CD4-positive, alpha-beta T cell treated with Interleukin-4 for 4 hours (primary cell): ENCODE measurements at places on chromosomes 1 and 21.

DNA sequence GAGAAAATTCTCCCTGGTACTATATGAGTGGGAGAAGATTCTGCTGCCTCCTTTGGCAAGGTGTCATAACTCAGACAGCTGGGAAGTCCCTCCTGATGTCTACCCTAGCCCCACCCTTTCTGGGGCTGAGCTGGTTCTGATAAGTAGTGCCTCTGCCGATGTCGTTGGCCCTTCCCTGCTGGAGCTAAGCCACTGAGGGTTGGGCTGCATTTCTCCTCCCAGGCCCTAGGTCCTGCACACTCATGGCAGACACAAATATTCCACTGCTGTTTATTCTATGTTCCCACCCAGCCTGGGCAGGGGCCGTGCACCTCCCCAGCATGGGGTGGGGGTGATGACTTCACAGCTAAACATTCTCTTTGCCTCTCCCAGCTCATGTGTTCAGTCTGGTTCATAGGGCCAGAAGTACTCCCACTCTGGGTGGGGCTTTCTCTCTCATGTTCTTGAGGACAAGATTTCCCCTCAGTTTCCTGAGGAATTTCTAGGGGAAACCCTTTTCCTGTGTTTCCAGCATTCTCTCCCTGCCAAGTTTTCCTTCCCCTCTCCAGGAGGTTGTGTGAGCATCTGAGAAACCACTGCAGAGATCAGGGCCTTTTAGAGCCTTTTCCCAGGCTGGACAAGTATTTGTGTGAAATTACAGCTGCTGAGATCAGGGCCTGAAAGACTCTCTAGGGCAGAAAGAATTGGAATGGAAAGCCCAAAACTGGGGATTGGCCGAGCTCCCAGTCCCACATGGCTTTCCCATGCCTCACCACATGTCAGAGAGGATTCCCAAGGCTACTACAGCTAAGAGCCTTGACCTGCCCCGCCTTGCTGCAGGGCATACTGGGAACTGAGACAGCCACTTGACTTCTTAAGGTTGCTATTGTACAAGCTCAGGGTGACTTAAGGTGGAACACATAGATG lies 66.2 kb downstream of the ATP2B4 start:
- DNase-seq: peak; percentile 14

DNA sequence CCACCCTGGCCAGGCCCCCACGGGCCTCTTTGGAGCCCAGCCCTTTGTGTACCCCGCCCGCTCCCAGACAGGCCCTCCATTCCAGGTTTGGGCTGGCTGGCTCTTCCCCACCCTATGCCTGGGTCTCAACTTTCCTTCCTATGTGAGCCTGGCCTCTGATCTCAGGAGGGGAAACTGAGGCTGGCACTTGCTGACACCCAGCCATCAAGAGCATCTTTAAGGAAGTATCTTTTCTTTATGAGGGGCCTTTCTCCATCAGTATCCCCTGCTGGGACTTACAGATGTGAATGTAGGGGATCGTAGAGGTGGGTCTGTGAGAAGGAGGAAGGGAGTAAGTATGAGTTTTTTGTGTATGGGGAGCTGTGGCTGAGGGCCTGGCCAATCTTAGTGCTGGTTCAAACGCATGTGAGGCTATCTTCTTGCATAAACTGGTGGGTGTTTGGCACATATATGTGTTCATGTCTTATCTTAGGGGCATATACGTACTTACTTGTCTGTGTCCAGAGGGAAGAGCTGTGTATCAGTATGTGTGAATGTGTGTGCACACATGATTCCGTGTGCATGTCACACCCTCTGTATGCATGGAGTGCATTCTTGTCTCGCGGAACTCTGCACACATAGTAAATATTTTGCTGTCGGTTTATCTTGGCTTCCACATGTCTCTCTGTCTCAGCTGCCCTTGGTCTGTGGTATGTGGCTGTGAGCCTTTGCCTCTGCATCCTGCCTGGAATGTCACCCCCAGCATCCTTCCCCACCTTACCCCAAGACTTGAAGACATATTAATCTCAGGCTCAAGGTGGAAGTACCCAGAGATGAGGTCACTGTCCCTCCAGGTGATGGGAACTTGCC lies 5.4 kb downstream of the NECTIN4 start:
- no peak for DNase-seq

DNA sequence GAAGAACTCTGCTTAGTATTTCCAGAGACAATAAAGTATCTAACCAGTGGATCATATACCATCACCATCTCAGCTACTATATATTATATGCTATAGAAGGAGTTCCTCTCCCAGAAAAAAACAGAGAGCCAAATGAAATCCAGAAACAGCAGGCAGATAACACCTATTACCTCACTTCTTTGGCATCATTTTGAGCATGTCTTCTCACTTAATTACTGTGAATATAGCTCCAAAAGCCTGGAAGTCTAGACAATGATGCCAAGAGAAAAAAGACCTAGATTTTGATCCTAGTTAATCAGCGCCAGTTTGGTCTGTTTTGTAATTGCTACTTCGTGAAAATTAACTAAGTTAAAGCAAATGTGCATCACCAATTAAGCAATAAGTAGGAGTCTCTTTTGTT lies 131.3 kb downstream of the EIF4G3 start:
- DNase-seq: no peak

DNA sequence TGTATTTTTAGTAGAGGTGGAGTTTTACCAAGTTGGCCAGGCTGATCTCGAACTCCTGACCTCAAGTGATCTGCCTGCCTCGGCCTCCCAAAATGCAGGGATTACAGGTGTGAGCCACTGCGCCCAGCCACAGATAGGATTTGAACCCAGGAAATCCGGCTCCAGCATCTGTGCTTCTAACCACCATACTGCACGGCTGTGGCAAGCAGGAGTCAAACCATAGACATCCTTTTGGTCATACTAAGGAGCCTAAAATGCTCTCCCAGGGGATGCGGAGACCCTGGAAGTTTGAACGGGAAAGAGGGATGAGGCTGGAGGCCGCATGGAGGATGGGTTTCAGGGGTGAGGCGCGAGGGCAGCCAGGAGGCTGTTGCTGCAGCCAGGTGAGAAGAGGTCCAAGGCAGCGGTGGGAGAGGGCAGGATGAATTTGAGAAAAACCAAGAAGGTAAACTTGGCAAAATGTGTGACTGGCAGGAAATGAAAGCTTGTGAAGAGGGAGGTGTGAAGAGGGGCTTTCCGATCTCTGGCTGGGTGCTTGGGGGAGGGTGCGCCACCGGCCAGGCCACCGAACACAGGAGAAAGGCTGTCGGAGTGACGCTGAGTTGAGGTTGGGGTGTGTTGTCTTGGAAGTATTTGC lies 24.0 kb upstream of the CDK18 start:
- DNase-seq: peak; percentile 74

DNA sequence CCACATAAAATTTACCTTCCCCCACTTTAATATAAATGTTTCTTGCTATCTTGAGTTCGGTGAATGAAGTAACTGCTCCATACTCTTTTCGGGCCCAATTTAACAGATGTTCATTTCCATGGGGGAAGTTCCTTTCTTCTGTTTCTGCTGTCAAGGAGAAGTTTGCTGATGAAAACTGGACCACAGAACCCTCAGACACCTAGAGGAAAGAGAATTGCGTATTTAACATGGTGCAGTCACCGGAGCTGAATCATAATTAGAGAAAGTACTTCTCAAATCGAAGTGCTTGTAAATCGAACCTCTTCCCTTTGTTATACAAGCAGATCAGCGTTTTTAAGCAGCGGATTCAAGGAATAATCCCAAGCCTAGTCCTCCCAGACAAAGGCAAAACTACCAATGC lies 151.2 kb downstream of the TGFBR3 start:
- DNase-seq: no peak

- no peak for DNase-seq
Measured at GRCh38 chr1:168614235-168614634, 37.8 kb downstream of the XCL1 start.

DNA sequence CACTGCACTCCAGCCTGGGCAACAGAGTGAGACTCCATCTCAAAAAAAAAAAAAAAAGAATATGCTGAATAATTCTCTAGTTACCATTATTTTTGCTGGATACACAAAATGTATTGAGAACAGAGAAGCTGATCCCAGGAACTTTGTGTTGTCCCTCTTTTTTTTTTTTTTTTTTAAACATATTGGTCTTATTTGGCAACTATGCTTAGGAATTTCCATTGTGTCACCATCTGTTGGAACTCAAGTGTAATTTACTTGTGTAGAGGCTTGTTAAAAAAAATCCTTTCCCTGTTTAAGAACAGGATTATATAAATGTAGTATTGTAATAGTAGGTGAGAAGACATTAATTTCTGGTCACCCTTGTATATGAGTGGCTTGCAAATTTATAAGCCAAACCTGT lies 28.6 kb downstream of the CAMSAP2 start:
- DNase-seq: no peak

- DNase-seq: no peak
Measured at GRCh38 chr1:19605967-19606366, 38.1 kb upstream of the NBL1 start.

- no peak for DNase-seq
Measured at GRCh38 chr1:203564024-203564423, 62.6 kb upstream of the ATP2B4 start.

- DNase-seq: no peak
Measured at GRCh38 chr1:28104866-28105467, 16.6 kb upstream of the EYA3 start.

GRCh38 chr1:51044834-51045233 lies 57.2 kb upstream of the C1orf185 start:
- peak; percentile 17 for DNase-seq

DNA sequence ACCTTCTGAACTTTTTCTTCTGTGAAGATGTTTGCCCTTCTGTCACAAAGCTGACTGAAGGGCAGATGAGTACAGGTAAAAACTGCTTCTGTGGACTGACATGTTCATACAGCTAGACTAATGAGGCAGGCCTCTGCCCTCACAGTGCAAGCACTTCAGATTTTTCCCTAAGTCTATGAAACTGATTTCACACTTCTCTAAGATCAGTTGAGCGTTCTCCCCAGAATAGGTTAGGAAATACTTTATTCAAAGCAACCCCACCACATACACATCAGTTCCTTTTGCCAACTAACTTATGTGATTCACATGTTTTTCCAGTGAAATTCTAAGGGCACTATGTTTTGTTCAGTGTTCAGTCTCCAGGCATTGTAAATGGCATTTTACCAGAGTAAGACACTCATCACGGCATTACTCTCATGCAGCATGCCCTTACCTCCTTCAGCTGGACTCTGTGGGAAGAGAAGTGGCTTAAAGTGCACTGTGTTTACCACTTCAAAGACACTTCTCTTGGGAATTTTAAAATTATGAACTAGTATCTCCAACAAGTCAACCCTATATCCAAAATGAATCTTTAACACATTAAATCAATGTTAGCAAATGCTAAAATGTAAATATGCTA lies 5.4 kb upstream of the PSMG1 start:
- no peak for DNase-seq

GRCh38 chr21:41511858-41512257 lies 3.9 kb upstream of the TMPRSS2 start:
- no peak for DNase-seq

- DNase-seq: no peak
Measured at GRCh38 chr1:8137481-8138244, 111.6 kb upstream of the ERRFI1 start.

- DNase-seq: no peak
Measured at GRCh38 chr1:66546047-66546810, 12.3 kb downstream of the SGIP1 start.

- DNase-seq: no peak
Measured at GRCh38 chr21:36852293-36852692, 114.2 kb downstream of the HLCS start.

DNA sequence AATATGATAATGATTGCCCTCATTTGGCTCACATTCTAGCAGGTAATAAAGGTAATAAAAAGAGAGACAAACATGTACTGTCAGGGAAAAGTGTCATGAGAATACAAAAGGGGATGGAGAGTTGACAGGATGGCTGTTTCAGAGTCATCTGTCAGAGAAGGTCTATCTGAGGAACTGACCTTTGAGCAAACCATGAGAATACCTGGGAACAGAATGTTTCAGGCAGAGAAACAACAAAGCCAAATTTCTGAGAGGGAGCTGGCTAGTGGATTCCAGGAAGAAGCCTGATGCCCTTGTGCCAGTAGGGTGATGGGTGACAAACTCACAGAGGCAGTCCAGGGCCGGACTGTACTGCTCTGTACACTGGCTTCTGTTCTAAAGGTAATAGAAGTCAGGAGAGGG lies 107.2 kb downstream of the C1orf21 start:
- no peak for DNase-seq

DNA sequence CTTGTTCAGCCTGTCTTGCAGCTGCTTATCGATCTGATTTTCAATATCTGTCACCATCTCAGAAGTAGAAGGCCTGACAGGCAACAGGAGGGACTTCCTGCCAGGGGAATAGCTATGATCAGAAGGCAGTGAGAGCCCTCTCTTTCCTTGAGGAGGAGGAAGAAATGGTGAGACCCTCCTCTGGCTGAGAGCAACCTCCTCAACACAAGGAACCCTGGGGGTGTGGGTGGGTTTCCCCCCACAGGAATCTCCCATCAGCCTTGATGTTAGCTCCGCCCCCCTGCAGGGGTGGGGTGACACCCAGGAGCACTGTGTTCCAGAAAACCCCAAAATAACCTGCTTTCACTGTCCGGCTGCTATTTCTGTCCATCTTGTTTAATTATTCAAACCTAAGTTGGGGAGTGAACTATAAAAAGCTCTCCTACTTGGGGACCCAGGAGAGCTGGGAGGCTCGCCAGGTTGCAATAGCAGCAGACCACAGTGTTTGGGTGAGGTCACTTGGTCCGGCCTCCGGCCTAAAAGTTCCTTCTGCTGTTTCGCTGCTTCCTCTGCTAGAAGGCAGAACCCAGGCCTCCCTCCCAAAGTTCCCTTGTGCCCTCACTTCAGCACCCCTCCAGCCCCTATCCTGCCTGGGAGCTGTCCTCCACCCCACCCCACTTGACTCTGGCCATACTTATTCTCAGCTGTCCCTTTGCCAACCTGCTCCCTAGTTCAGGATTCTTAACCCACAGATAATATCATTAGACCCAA lies 7.8 kb upstream of the MEF2D start:
- DNase-seq: no peak

GRCh38 chr1:20047096-20047495 lies 22.9 kb upstream of the PLA2G5 start:
- no peak for DNase-seq

DNA sequence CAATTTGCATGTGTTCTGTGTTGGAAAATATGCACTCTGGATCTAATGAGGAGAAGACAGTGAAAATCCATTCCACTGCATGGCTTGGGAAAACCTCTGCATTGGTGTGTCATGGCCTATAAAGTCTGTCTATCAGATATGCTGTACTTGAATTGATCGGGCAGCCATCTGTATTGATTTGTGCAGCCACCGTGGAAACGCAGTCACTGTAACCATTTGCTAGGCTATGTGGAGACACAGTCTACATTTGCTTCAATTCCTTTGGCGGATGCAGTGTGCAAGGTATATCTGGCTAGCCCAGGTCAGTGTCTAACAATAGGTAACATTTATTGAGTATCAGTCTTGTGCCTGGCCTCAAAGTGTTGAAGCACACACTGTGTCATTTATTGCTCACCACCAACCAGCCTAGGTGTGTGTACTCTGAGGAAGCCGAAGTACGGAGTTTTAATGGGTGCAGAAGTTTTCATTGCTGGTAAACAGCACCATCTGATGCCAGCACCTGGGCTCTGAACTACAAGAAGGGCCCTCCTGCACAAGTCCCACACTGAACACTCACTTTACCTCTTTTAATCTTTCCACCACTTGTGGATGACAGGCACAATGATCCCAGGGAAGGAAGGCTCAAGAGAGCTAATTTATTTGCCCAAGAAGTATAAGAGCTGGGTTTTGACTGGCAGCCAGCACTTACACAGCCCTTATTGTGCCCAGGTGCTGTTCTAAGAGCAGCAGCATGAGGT lies 83.4 kb downstream of the DAB1 start:
- DNase-seq: no peak
